ENCODE measurements at places on chromosomes 5 and 9.

- no peak for DNase-seq
- H3K27me3 ChIP-seq, result no peaks in the 10 kb centered on the region
- no peak overlapping the region for H3K27ac ChIP-seq
- H3K36me3 ChIP-seq, result no peaks in the 10 kb centered on the region
These were observed 28.4 kb downstream of the PCSK5 start for GRCh38 chr9:75918909-75919308.

DNA sequence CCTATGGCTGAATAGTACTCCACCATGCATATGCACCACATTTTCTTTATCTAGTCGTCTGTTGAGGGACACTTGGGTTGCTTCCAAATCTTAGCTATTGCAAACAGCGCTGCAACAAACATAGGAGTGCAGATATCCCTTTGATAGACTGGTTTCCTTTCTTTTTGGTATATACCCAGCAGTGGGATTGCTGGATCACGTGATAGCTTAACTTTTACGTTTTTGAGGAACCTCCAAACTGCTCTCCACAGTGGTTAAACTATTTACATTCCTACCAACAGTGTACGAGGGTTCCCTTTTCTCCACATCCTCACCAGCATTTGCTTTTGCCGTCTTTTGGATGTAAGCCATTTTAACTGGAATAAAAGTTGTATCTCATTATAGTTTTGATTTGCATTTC, 142.6 kb downstream of the TARS1 start:
- H3K27ac ChIP-seq, result no peak overlapping the region
- no peak overlapping the region for H3K4me3 ChIP-seq
- H3K36me3 ChIP-seq, result no peaks in the 10 kb centered on the region

DNA sequence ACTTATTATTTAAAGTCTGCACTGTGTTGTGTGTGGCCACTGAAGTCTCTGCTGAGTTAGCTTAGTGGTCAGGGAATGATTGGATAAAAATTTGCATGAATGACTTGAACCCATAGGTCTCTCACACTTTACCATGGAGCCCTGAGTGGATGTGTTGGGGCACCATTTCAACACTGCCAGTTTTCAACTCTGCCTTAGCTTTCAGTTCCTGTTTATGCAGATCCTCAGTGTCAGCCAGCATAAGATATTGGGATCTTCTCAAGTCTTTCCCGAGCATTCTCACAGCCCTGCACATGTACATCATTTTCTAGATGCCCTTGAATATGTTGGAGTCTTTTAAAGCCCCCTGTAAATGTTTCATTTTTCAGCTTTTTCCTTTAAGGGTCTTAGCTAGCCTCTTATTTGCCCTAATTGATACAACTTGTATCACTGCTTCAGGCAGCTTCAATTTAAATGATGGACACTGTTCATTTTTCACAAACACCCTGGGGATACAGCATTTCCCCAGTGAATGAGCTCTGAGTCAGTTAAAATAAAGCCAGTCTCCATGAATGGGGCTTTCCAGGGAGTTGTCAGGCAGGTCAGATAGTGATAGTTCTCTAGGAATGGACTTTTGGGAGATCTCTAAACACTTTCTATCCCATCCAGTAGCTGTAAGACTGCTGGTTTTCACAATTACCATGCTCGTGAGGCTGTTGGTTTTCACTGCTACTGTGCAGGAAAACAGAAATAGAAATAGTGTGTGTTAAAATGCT, 211.9 kb upstream of the PAPPA start:
- peak; percentile 31 for DNase-seq
- H3K4me3 ChIP-seq, result no peak overlapping the region
- no peaks in the 10 kb centered on the region for H3K27me3 ChIP-seq
- H3K4me1 ChIP-seq, result peaks cover 44% of the 10 kb centered on the region
- H3K36me3 ChIP-seq, result no peaks in the 10 kb centered on the region

DNA sequence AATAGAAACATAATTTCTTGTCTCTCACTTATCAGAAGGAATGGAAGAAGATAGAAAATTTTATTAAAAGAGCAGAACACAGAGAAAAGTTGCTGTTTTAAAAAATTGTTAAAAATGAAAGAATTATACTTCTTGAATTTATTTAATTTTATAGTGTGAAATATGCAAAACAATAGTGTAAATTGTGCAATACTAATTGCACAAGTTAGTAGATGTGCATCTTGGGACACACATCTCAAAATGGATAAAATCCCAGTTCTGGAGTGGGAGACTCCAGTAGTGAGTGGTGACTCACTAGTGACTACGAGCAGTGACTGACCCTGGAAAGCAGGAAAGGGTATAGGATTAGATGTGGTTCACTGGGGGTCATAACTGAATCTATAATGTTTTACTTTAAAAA, 223.2 kb downstream of the MSX2 start:
- DNase-seq, result no peak
- no peak overlapping the region for H3K4me3 ChIP-seq
- H3K27me3 ChIP-seq, result no peaks in the 10 kb centered on the region
- no peaks in the 10 kb centered on the region for H3K36me3 ChIP-seq

DNA sequence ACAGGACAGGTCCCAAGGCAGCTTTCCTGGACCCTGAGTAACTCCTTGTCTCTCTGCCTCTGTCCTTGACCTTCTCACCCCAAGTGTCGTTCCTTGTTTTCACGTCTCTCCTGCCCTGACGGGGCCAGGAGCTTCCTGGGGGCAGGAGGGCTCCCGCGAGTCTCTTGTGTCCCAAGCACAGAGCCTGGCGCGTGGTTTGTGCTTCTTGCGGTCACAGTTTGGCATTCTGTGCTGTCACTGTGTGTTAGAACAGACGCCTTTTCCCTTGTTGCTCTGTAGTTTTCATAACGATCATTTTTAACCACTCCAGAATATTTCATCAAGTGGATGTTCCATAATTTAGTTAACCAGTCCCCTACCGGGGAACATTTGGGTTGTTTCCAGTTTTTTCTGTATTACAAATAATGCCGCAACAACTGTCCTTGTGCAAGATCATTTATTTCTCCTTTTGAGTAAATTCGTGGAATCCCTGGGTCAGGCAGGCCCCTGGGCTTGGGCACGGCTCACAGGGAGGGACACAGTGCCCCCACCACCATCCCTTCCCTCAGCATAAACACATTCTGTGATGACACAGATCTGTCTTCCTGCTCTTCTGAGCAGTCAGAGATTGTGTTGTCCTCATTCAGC, 71.9 kb downstream of the TSPAN17 start:
- H3K4me3 ChIP-seq, result no peak overlapping the region
- no peaks in the 10 kb centered on the region for H3K36me3 ChIP-seq
- DNase-seq, result no peak
- peaks cover 88% of the 10 kb centered on the region for H3K27me3 ChIP-seq
- H3K27ac ChIP-seq, result no peak overlapping the region

- H3K27ac ChIP-seq, result no peak overlapping the region
- no peaks in the 10 kb centered on the region for H3K27me3 ChIP-seq
- DNase-seq, result no peak
- H3K4me1 ChIP-seq, result peaks cover 29% of the 10 kb centered on the region
These were observed 2.7 kb downstream of the GNAQ start for GRCh38 chr9:78028926-78029325.

DNA sequence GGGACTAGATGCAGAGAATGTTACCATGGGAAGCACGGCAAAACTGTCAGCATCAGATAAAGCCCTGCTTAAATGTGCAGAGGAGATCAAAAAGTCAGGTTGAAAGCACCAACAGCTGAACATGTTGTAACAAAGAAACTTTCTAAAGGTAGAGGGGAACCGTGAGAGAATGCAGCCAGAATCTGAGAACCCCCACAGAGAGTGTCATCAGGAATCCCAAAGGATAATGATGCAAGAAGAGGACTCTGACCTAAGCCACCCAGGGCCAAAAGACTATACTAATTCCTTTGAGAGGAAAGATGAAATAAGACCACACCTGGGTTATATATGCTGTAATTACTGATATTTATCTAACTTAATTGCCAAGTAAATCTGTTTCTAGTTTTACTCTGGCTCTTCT, 116.6 kb downstream of the PCSK1 start:
- no peak for DNase-seq
- no peak overlapping the region for H3K27ac ChIP-seq
- H3K4me3 ChIP-seq, result no peak overlapping the region
- H3K4me1 ChIP-seq, result no peaks in the 10 kb centered on the region
- H3K27me3 ChIP-seq, result no peaks in the 10 kb centered on the region
- no peaks in the 10 kb centered on the region for H3K36me3 ChIP-seq

DNA sequence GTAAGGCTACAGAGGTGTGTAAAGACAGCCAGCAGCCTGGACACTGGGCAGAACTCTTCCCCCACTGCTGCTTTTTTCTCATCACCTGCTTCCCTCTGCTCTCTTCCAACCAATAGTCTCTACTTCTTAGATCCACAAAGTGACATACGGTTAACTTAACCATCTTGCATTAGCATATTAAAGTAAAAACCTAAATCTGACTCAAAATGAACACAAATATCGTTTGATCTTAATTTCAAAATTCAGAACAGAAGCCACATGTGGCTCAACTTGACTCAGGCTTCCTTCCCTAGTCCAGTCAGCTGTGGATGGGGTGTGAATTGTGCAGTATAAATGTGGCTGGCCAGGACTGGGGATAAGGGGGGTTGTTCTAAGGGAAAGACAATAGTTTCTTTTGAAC, 114.3 kb downstream of the STARD4 start:
- no peak overlapping the region for H3K27ac ChIP-seq
- H3K27me3 ChIP-seq, result no peaks in the 10 kb centered on the region
- no peak overlapping the region for H3K4me3 ChIP-seq
- no peaks in the 10 kb centered on the region for H3K4me1 ChIP-seq

- H3K4me3 ChIP-seq, result no peak overlapping the region
- H3K27me3 ChIP-seq, result peaks cover 4% of the 10 kb centered on the region
- DNase-seq, result no peak
- H3K36me3 ChIP-seq, result no peaks in the 10 kb centered on the region
- H3K4me1 ChIP-seq, result no peaks in the 10 kb centered on the region
- no peak overlapping the region for H3K27ac ChIP-seq
These were observed 31.2 kb upstream of the CXCL14 start for GRCh38 chr5:135609981-135610380.

GRCh38 chr5:74631081-74631953, 9.2 kb downstream of the ENC1 start:
- DNase-seq, result peak; percentile 81
- H3K27me3 ChIP-seq, result no peaks in the 10 kb centered on the region
- peaks cover 43% of the 10 kb centered on the region for H3K4me1 ChIP-seq
- peaks cover 71% of the 10 kb centered on the region for H3K36me3 ChIP-seq

- H3K4me1 ChIP-seq, result no peaks in the 10 kb centered on the region
- H3K27ac ChIP-seq, result no peak overlapping the region
- no peaks in the 10 kb centered on the region for H3K36me3 ChIP-seq
- H3K27me3 ChIP-seq, result no peaks in the 10 kb centered on the region
- H3K4me3 ChIP-seq, result no peak overlapping the region
These were observed 5.6 kb upstream of the IL33 start for GRCh38 chr9:6209966-6210365.

- H3K27me3 ChIP-seq, result no peaks in the 10 kb centered on the region
- no peak for DNase-seq
- no peaks in the 10 kb centered on the region for H3K36me3 ChIP-seq
- H3K27ac ChIP-seq, result no peak overlapping the region
- peaks cover 53% of the 10 kb centered on the region for H3K4me1 ChIP-seq
These were observed 60.1 kb downstream of the GALNT12 start for GRCh38 chr9:98867429-98868168.

DNA sequence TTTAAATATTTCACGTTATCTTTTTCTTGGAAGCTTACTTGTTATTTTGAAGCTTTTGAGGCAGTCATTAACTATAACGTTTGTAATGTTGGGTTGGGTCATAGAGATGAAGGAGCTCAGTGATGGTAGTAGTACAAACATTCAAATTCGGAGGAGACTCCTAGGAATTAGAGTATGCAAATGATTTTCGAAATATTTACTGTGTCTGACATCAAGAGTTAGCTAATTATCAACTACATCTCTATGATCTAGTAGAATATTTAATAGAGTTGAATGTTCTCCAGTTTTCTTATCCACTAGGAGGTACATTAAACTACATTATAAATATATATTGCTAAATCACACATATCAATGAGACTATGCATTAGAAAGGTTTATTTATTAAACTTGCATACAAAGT, 28.8 kb upstream of the C5orf24 start:
- no peak for DNase-seq
- peaks cover 92% of the 10 kb centered on the region for H3K36me3 ChIP-seq
- H3K4me3 ChIP-seq, result no peak overlapping the region
- H3K27me3 ChIP-seq, result no peaks in the 10 kb centered on the region
- no peak overlapping the region for H3K27ac ChIP-seq

DNA sequence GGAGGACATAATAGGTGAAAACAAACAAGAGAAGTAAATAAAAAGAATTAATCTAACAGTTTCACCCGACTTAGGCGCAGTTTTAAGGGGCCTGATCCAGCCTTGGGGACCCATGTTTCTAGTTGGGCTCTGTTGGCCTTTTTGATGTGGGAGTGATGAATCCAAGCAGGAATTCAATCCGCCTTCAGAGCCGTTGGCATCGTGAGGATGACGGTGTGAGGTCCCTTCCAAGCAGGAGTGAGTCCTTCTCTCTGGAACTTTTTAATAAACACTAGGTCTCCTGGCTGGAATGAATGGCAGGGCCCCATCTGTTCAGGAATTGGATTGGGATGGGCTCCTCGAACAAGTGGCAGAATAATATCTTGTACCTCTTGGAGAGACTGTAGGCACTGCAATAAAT, 22.3 kb upstream of the RHOBTB3 start:
- H3K4me3 ChIP-seq, result no peak overlapping the region
- no peaks in the 10 kb centered on the region for H3K27me3 ChIP-seq

DNA sequence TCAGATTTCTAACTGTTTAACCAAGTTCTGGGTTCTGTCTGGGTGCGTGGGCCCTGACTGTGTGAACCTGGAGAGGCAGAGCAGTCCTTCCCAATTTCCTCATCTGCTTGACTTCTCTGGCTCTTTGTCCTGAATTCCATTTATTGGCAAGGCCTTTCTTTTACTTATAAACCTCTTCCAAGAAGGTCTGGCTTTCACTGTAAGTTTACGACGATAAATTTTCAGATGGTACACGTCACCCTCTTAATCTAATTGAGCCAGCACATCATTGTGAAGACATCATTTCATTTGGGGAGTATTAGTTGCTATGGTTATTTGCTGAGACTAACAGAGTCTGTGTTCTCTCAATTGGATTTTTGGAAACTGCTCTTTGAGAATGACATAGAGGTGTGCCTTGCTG, 92.4 kb downstream of the ARHGAP26 start:
- peaks cover 32% of the 10 kb centered on the region for H3K4me1 ChIP-seq
- no peak for DNase-seq
- no peak overlapping the region for H3K4me3 ChIP-seq
- no peaks in the 10 kb centered on the region for H3K27me3 ChIP-seq

GRCh38 chr5:137179203-137179602, 319.9 kb downstream of the SPOCK1 start:
- DNase-seq, result no peak
- H3K4me3 ChIP-seq, result no peak overlapping the region
- H3K27me3 ChIP-seq, result no peaks in the 10 kb centered on the region

GRCh38 chr9:81492710-81493447, 196.5 kb downstream of the TLE1 start:
- H3K36me3 ChIP-seq, result no peaks in the 10 kb centered on the region
- H3K4me3 ChIP-seq, result no peak overlapping the region
- peak; percentile 79 for DNase-seq
- H3K27me3 ChIP-seq, result no peaks in the 10 kb centered on the region

DNA sequence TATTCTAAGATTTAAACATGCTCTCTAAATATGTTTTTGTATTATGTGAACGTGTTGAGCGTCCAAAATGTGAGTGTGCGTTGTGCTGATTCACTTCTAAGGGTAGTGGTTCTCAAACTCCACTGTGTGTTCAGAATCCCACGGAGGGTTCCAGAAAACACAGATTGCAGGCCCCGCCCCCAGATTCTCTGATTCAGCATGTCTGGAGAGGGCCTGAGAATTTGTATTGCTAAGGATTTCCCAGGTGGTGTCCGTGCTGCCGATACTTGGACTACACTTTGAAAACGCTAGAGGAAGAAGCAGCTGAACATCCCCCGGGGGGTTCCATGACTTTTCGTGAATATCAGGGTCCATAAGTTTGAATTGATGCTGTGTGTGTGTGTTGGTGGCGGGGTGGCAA, 1043.2 kb upstream of the WWC1 start:
- H3K27me3 ChIP-seq, result no peaks in the 10 kb centered on the region
- H3K27ac ChIP-seq, result no peak overlapping the region
- H3K36me3 ChIP-seq, result no peaks in the 10 kb centered on the region
- H3K4me1 ChIP-seq, result no peaks in the 10 kb centered on the region
- no peak for DNase-seq

Data from SJSA1 (cell line).